ENCODE measurements at places on chromosomes 1 and 21.

DNA sequence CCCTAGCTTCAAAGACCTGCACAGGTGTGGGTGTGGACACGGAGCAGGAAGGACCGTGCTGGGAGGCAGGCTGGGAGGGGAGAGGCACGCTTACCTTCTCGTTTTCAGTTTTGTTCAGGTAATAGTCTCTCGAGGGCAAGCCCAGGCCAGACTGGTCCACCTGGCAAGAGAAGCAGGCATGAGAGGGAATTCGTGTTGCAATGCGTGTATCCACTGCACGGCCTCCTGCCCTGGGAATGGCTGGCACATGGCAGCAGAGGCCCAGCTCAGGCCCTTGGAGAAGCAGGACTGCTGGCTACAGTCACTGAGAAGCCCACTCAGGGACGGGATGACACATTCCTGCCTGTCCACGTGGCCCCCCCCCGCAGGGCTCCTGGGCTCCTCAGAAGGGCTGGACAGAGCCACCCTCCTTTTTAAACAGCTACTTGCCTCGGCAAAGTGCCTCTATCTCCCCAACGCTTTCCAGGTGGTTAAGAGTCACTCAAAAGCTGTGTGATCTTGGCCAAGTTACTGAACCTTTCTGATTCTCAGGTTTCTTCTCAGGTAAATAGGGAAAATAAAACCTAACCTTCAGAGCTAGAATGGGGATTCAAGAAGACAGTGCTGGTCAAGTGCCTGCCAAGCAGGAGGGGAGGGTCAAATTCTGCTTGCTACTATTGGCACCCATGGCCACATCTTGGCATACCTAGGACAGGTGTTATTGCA, 32.7 kb downstream of the ECE1 start:
- no peak for DNase-seq

DNA sequence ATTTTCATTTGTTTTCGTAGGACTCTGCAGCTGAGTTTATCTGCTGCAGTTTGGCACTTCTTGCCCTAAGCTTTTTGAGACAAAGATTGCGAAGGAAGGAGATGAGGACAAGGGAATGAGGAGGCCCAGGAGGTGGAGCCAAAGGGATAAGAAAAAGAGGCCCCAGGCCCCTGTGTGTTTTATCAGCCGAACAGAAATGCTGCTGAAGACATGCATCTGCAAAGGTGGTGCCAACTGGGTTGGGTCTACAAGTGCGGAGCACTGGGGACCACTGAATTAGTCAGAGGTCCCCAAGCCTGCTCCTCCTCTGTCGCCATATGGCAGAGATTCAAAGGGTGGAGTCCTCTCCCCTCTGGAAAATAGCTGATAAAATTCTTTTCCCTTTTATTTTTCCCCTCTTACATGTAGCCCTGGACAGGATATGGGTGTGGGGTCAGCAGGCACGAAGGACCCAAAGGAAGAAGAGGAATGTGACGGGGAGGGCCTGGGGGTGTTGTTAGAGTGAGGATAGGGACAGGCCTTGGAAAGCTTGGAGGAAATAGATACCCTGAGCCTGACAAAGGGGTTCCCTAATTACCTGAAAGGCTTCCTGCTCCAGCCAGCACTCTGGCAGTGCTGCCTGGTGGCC, 2.7 kb downstream of the CD34 start:
- DNase-seq, result no peak

- DNase-seq, result no peak
These were observed 12.1 kb downstream of the DRAXIN start for GRCh38 chr1:11703357-11704193.

- DNase-seq, result no peak
These were observed 19.1 kb upstream of the LMX1A start for GRCh38 chr1:165375623-165376022.

GRCh38 chr1:230255991-230256390, 170.1 kb downstream of the PGBD5 start:
- DNase-seq, result no peak

DNA sequence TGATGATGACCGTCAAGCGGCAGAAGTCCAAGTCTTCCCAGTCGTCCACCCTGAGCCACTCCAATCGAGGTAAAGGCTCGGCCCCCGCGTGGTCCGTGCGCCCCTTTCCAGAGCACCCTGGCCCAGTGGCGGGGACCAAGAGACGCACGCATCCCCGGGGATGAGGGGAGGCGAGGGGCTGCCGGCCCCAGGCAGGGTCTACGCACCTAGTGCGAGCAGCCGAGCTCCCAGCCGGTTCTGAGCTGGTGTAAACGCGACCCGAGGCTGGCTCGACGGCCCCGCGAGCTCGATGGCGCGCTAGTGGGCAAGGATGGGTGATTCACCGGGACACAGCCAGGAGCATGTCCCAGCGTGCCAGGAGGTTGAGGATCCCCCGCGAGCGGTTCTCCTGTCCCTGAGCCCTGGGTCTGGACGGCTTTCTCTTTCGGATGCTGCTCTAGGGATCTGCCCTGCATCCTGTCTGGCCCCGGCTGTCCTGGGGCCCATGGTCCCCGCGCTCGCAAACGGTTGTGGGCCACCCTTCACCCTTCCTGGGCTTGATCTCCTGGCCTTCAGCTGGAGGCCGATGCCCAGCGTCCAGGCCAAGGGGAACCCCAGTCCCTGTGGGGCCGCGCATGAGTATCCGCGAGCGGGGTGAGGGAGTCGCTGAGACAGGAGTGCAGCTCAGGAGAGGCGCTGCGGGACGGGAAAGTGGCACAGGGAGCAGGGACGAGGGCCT, 689 bp downstream of the PKP1 start:
- no peak for DNase-seq
